ENCODE measurements at places on chromosomes 11 and 22.
A peak's percentile ranks its signal among the peaks of the same experiment; 100 is the strongest.

GRCh38 chr22:32080904-32081303 is 37.8 kb downstream of the SLC5A1 start:
- peak; percentile 75 for DNase-seq

GRCh38 chr11:88174709-88175568 is at the start of gene RAB38:
Gene RAB38, minus strand, starts transcription at chr11:88175443. Its CDS starts 59 bp downstream, at chr11:88175384.
- peak; percentile 35 for DNase-seq

- no peak for DNase-seq
Observed at GRCh38 chr22:23098230-23098705, 27.9 kb downstream of the GNAZ start.

DNA sequence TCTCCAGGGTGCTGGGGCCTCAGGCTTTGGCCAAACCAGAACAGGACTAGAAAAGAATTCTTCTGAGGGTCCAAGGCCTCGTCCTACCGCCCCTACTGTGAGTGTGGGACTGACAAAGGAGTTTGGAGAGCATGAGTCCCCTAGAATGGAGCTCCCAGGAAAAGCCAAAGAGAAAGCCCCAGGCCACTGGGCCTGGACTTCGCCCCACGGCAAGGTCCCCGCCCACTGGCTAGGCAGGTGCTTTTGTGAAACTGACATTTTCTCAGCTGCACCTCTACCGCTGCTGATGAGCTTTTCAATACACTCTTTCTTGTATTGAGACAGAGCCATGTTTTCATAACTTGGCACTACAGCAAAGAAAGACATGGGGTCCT is 9.7 kb upstream of the FGF3 start:
- no peak for DNase-seq

DNA sequence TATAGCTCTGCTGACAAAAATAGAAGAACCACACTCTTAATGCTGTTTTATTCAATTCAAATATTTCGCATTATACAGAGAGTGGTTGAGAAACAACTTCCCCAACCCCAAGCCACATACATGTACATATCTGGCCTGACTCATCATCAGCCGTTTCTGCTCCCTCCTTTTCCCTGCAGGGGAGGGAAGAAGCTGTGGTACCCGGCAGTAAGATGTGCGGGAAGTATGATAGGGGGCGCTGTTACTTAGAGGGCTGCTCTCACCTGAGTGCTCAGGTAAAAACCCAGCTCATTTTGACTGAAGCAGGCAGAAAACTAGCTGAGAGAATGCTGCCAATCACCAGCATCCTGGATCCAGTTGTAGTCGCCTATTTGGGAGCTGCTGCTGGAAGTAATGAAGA is 85.5 kb downstream of the NELL1 start:
- DNase-seq: no peak

DNA sequence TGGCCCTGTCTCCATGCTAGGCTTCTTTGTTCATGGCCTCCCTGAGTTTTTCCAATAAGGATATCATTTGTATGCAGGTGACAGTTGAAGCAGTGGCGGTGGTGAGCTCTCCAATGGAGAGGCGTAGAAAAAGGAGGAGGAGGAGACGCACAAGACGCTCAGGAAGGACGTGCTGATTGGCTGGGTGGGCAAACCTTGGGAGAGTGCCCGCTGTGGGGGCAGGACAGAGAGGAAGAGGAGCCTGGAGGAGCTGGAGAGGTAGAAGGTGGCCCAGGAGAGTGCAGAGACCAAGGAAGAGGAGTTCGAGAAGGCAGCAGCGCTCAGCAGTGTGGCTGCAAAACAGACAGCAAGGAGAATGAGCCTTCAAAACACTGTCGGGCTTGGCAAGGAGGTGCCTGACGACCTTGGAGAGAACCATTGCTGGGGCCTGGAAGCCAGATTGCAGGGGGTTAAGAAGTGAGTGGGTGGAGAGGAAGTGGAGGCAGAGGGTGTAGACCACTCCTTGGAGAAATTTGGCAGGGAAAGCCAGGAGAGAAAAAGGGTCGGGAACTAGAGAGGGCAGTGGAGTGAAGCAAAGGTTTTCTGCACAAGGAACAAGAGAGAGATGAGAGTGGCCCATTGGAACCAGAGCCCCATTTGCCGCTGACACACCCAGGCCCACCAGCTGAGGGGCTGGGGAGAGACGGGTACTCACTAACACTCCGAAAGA is 7.5 kb downstream of the CLCF1 start:
- no peak for DNase-seq

- no peak for DNase-seq
Observed at GRCh38 chr11:1734641-1735081, 15.7 kb downstream of the IFITM10 start.

GRCh38 chr22:32522237-32522636 is 47.6 kb downstream of the FBXO7 start:
- DNase-seq: no peak

GRCh38 chr11:65661599-65662246 is 993 bp downstream of the RELA start:
- no peak for DNase-seq

GRCh38 chr22:36573815-36574363 is 44.9 kb upstream of the EIF3D start:
- no peak for DNase-seq

- DNase-seq: no peak
Observed at GRCh38 chr11:66112041-66112491, 42.0 kb downstream of the PACS1 start.

DNA sequence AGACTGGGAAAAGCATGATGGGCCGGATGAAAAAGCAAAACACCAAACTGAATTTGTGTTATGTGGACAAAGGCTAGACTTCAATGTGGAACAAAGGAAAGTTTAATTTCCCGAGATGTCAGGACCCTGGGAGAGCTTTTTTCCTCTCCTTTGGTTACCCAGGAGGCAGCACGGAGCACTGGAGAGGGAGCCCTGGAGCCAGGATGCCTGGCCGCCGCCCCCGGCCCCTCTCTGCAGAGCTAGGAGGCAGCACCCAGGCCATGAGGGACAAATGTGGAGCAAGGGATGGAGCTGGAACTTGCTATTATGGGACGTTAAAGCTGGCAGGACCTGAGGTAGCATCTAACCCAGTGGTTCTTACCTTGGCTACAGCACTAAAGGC is 108.9 kb downstream of the MORC2 start:
- no peak for DNase-seq

DNA sequence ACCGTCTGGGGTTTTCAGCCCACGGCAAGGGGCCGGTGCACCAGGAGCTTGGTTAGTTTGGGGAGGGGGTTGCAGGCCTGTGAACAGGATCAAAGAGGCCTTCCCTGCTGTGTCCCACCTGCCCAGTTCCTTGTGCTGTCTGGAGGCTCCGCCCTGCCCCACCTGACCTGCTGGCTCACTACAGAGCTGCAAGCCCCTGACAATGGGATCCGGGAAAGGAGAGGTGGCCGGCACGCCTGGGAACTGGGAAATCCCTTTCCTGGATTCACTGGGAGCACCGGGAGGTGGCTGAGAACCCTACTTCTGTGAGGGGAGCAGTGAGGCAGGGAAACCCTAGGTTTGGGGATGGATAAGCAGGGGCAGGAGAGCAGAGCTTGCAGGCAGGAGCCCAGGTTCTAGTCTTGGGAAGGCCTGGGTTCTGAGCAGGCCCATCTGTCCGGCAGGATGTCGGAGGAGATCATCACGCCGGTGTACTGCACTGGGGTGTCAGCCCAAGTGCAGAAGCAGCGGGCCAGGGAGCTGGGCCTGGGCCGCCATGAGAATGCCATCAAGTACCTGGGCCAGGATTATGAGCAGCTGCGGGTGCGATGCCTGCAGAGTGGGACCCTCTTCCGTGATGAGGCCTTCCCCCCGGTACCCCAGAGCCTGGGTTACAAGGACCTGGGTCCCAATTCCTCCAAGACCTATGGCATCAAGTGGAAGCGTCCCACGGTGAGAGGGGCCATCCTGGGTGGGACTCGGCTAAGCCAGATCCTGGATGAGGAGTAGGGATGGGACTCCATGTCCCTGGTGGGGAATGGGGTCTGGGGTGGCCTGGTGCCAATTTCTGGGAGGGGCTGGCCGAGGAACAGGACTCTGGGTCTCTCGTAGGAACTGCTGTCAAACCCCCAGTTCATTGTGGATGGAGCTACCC is 786 bp downstream of the CAPN1 start:
- no peak for DNase-seq

DNA sequence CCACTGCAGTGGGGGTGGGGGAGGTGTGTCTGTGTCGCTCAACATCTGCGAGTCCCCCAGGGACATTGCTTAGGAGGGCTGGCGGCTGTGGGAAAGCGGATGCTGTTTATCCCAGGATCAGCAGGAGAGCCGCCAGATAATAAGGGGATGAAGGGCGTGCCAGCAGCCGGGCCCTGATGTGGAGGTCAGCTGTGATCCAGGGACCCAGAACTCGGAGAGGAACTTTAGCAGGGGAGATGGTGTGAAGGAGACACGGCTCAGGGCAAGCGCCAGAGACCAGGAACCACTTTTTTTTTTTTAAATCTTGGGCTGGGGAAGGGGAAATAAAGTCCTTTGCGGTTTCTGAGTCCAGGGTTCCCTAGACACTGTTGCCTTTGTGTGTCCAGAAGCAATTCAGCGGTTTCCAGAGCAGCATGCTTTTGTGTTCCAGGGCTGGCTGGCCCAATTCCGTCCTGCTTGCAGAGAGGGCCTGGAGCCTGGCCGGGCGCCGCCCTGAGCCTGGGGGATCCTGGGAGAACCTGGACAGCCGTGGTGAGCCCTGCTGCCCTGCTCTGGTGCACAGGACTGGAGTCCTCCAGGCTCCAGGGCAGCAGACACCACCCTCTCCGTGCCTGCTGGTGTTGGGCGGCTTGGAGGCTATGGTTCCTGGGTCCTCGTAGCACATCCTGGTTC is at the start of gene GRAMD4:
GRAMD4 (plus strand) TSS at position 557 of the 672 bp plus-strand sequence. CDS start 6,414 bp downstream, outside the sequence.
- no peak for DNase-seq

- no peak for DNase-seq
Observed at GRCh38 chr11:21464601-21465193, 728.2 kb upstream of the ANO5 start.

DNA sequence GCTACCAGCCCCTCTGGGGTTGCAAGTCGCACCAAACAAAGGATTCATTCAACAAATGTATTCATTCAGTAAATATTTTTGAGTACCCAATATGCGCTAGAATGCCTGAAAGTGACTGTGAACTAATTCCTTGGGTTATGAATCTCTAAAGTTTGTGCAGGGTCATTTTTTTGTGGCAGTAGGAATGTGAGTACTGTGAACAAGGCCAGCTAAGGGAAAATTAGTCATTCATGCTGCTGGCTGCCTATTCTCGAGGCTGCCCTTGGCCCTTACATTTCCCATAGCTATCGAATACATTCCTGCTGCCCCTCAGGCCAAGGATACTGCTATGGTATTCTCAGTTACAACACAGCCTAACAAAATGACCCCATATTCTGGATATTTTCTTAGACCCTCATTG is 141.6 kb downstream of the TRPC6 start:
- no peak for DNase-seq

- DNase-seq: no peak
Observed at GRCh38 chr11:14029440-14029839, 66.9 kb downstream of the SPON1 start.

- DNase-seq: no peak
Observed at GRCh38 chr11:12130180-12130980, 20.0 kb downstream of the MICAL2 start.

DNA sequence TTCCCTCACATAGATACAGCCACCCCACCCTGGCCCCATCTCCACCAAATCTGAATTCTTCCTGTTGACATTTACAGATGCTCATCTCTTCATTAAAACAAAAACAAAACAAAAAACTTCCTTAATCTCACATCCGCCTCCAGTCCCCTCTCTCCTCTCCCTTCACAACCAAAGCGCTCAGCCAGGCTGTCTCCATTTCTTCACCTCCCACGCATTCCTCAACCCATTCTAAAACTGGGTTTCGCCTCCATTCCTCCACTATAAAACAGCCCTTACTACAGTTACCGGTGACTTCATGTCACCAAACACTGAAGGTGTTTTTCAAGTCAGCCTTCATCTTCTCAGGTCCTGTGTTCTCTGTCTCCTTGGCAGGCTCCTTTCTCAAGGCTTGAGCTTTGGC is 9.6 kb downstream of the BACE1-AS start:
- DNase-seq: no peak

DNA sequence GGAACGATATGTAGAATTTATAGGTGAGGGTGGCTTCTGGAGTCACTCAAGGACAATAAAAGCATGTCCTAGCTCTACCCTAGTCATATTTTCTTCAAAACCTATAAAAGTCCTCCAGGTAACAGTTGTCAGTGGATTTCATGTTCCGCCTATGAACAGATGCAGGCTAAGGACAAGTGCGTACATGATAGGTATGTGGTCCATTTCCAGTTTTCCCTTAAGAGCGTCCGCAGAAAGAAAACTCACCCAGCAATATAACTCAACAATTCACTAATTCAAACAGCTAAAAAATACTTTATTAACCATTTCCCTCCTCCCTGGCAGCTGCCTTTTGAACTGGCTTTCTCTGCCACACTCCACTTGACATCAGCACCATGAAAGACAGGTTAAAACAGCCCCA is 50.2 kb upstream of the CCDC34 start:
- DNase-seq: no peak

DNA sequence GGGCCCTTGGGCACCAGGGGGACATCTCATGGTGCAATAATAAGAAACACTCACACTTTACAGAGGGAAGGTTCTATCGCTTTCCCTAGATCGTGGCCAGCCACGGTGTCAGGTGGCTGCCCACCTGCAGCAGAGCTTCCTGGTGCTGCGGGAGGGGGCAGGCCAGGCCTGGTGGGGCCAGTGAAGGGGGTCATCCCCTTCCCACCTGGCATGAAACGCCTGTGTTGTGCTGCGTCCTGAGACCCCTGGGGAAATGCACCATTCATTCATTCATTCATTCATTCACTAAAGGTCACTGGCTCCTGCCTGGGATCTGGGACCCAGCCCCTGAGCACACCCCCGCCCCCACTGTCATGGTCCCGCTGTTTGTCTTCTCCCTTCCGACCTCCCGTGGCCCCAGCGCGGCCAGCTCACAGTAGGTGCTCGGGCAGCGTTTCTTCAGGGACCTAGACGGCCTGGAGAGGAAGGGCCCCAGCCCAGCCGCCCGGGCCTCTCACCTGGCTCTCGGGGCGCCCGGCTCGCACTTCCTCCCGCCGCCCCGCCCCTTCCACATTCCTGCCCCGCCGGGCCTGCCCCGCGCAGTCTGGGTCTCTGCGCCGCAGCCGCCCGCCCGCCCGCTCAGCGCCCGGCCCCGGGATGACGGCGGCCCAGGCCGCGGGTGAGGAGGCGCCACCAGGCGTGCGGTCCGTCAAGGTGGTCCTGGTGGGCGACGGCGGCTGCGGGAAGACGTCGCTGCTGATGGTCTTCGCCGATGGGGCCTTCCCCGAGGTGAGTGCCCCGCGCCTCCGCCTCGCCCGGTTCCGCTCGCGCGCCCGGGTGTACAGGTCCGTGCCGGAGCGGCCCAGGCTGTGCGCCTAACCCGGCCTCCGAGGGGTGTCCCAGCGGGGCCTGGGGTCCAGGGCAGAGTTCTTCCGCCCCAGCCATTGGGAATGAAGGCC is at the start of gene RHOD:
RHOD (plus strand) TSS at position 581 of the 938 bp plus-strand sequence; CDS start at position 637, 56 bp downstream.
- DNase-seq: no peak

GRCh38 chr22:19199479-19199878 is 20.9 kb upstream of the SLC25A1 start:
- DNase-seq: no peak

- DNase-seq: no peak
Observed at GRCh38 chr11:13944911-13945425, 17.6 kb upstream of the SPON1 start.

DNA sequence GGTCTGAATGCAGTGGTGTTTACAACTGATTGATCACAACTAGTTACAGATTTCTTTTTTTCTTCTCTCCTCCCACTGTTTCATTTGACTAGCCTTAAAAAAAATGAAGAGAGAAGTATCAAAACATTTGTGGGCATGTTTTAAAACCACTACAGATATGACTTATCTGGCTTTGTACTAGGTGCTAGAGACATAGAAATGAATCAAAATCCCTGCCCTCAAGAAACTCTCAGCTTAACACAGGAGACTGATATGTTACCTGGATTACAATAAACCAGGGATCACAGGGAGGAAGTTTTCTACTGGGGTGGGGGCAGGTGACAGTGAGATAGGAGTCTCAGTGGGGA is 25.2 kb upstream of the CTR9 start:
- DNase-seq: no peak

All from Kasumi-1 (cell line).